ENCODE measurements at places on chromosomes 1 and 21. TPM values are rescaled to one million over a fixed set of nuclear protein-coding genes. Genes with fewer than 3 reads are reported as not detected.

Gene SLC30A2
- 9.2 TPM for total RNA-seq

Gene HES2
- total RNA-seq, result 0.98 TPM

Gene RGS1
- not detected for total RNA-seq

Gene CLDN8
- total RNA-seq, result 1.4 TPM

Gene CCDC27
- not detected for total RNA-seq

Gene LCE1E
- not detected for total RNA-seq

Gene C1orf87
- total RNA-seq, result not detected

Gene ADORA3
- not detected for total RNA-seq

Gene CD164L2
- total RNA-seq, result 1.3 TPM

Gene RIT1
- total RNA-seq, result 37.0 TPM

Gene GSTM5
- total RNA-seq, result 0.29 TPM

Gene CD48
- total RNA-seq, result 0.57 TPM

Gene S100B
- 0.27 TPM for total RNA-seq

Gene TMEM82
- total RNA-seq, result not detected

Gene USH2A
- 0.04 TPM for total RNA-seq

Gene MAEL
- total RNA-seq, result not detected

DNA sequence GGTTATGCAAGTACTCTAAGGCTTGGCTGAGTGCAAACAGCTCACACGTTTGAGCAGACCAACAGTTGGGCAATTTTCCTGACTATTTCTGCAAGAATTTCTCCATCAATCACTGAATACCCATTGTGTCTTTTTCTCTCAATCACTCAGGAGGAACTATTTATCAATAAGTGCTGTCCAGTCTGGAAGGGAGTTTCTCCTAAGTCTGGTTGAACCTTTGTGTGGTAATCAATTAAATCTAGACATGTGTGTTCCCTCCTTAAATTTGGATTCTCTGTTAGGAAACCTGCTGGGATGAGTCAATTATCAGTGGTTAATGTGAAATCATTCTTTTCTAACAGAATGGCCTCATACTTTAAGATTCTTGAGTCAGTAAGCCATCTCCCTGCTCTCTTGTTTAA, 6.8 kb upstream of the AADACL3 start:
- DNase-seq, result no peak

GRCh38 chr1:63323865-63324778, 1.8 kb downstream of the FOXD3 start:
- DNase-seq, result no peak

DNA sequence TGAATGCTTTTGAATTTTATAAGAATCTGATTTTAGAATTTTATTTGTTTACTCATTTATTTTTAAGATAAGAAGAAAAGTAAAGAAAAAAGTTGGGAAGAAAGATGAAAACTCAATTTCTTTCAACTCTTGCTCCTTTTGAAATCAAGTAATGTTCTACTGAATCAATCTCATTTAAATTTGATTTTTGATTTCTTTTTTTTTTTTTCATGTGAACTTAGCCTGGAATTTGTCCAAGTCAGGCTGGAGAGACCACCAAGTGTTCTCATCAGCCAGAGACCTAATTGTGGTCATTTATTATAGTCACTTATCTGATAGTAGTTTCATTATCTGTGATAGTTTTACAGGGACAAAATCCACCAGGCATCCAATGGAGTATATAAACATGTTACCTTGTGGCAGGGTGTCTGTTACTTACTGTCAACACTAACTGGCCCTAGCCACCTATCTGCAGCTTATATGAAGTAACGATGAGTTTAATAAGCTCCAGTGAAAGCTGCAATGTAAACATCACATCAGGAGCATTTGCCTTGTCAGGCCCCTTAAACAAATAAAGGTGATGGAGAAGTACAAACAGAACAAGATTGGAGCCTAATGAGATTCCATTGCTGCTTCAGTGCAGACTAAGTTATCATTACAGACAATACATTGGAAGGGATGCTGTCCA, 39.2 kb downstream of the HLX start:
- DNase-seq, result no peak

DNA sequence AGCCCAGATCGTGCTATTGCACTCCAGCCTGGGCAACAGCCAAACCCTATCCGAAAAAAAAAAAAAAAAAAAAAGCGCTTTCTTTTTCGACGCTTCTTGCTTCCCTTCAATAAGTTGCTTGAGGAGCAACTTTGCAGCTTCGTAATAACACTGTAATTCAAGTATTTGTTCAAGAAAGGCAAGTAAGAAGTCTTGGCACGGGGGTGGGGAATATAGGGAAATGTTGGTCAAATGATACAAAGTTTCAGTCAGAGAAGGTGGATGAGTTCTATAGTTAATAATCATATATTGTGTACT, 871 bp upstream of the PSMA5 start:
- DNase-seq, result no peak

GRCh38 chr1:160376525-160377131, 9.8 kb downstream of the NHLH1 start:
- no peak for DNase-seq

DNA sequence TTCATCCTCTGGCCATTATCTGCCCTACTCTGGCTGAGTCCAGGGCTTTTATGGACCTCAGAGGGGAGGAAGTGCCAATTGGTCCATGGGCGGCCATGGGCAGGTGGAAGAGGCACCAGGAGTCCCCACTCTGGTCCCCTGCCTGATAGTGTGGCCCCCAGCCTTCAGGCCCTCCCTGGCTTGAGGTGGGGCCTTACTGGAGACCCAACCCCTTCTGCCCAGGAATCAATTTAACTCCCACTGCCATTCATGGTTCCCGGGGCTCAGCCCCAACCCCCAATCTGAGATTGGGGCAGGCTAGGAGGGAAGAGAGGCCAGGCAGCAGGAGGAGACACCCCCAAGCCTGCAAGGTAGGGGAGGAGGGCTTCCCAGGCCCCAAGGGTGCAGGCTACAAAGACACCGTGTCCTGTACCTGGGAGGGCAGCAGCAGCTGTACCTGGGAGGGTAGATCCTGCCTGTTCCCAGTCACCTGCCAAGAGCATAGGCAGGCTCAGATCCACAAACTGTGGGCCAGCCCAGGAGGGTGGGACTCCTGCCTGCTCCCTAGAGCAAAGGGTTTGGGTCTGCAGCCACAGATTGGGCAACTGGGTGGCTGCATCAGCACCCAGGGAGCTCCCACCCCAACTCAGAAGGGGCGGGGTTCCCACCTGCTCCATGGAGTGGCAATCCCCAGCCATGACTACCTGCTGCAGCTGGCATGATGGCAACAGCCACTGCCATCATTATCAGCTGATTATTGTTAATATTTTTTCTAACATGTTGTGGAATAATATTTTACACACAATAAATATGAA, 1044.1 kb upstream of the B3GALT2 start:
- DNase-seq, result no peak

GRCh38 chr1:2866422-2867086, 65.1 kb upstream of the TTC34 start:
- DNase-seq, result no peak

- DNase-seq, result no peak
Measured at GRCh38 chr1:236284291-236284721, 2.5 kb upstream of the ERO1B start.

GRCh38 chr1:53369034-53369750, 41.3 kb upstream of the LRP8 start:
- DNase-seq, result peak; percentile 2

- no peak for DNase-seq
Measured at GRCh38 chr1:114454539-114454938, 56.5 kb downstream of the TRIM33 start.

GRCh38 chr1:98389809-98390208, 271.7 kb upstream of the SNX7 start:
- no peak for DNase-seq

- no peak for DNase-seq
Measured at GRCh38 chr1:29650041-29650400, 413.7 kb downstream of the PTPRU start.

DNA sequence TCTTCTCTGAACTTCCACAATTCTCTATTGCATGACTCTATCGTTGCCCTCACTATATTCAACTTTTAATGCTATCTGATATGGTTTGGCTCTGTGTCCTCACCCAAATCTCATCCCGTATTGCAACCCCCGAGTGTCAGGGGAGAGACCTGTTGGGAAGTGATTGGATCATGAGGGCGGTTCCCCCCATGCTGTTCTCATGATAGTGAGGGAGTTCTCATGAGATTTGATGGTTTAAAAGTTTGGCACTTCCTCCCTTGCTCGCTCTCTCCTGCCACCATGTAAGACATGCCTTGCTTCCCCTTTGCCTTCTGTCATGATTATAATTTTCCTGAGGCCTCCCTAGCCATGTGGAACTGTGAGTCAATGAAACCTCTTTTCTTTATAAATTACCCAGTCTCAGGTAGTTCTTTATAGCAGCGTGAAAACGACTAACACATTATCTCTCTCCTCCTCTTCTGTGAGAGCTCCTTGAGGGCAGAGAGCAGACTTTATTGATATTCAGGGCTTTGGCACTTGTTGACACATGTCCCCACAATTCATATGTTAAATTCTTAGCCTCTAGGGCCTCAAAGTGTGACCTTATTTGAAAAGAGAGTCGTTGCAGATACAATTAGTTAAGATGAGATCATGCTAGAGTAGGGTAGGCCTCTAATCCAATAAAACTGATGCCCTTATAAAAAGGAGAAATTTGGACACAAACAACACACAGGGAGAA, 52.1 kb downstream of the ADCY10 start:
- no peak for DNase-seq

GRCh38 chr1:172442404-172442803, 1.5 kb downstream of the PIGC start:
- no peak for DNase-seq

- peak; percentile 52 for DNase-seq
Measured at GRCh38 chr1:153192697-153193096, 10.5 kb upstream of the LELP1 start.

GRCh38 chr1:159122005-159122621, 45.5 kb upstream of the AIM2 start:
- DNase-seq, result no peak

DNA sequence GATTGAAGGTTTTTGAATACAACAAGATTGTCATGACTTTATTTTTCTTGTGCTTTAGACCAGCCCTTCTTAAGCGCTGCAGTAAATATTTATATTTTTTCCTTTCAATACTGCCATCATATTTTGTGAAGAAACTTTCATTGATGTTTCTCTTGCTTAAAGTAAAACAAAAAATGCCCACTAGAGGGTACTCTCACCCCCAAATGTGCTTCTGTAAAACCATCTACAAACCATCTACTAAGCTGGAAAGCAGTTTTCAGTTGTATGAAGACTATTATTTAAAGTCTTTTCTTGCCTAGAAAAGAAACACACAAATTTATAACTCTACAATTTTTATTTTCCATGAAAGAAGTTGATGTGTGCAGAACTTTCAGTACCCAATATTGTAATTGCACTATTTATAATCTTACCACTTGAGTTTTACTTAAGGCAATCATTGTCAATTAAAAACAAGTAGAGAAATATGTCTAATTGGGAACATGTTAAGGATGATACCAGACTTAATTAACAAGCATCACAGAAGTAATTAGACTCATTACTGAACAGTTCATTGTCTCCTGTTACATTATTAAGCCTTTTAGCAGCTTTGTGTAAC, 10.7 kb downstream of the LEPR start:
- no peak for DNase-seq

- no peak for DNase-seq
Measured at GRCh38 chr1:6569033-6569432, 10.8 kb upstream of the ZBTB48 start.

GRCh38 chr1:94234615-94235014, 2.8 kb downstream of the ARHGAP29 start:
- DNase-seq, result no peak

DNA sequence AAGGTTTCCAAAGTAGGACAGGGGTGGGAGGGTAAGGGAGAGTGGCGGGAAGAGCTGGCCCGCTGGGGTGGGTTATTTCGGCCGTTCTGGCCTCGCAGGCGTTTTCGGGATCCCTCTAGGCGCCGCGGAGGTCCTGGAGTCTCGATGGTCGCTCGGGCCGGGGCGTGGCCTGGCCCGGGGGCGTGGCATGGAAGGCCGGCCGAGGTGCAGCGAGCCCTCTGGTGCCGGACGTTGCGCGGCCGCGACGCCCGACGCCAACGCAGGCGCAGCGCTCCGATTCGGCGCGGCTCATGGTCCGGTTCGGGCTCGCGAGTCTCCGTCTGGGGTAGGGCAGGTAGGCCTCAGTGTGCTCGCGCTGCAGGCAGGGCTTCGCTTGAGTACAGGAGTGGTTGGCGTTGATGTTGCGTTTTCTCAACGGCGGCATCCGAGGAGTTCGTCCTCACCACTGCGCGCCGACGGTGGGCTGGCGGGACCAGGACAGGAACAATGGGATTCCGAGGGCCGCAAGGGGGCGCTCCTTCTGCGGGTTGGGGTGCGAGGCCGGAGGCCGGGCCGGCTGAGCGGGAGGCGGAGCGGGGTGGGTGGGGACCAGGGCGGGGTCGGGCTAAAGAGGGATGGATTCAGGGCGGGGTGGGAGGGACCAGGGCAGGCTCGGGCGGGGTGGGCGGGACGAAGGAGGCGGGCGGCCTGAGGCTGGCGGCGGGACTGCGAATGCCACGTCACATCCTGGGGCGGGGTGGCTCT, at the start of gene PGBD2:
TSS of gene PGBD2 (plus strand) at position 227 of the 744 bp plus-strand sequence. CDS start 7,628 bp downstream, outside the sequence.
- DNase-seq, result peak; percentile 90

- DNase-seq, result no peak
Measured at GRCh38 chr1:17122521-17123164, 3.4 kb upstream of the PADI2 start.
